CD4-positive, alpha-beta T cell treated with Interleukin-1 beta for 1 hour (primary cell): ENCODE measurements at places on chromosomes 11 and 22.

DNA sequence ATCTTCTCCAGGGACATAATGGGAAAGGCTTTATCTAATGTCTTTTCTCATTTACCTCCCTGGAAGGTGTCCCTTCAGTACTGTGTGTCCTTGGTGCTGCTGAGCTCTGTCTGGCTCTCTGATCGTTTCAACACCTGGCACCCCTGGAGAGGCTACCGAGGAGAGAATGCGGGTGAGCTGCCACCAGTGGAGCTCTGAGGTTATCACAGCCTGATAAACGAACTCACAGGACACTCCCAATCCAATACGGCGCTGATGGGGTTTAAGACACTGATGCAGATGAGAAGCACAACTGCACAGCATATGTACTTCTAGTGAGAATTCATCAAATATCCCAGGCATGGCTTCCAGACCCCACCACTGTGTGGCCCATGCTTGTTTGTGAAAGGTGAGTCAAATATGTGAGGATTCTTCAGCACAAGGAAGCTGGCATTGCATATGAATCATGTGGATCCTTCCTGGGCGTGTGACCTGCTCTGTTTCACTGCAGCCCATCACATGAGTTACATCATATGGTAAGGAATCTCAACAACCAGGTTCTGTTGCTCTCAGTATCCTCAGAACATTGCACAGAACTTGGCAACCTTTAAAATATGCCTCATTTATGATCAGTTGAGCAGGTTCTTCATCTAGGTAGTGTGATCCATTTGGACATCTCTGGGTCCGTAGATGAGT, 34.8 kb upstream of the VWA5A start:
- no peak for DNase-seq

- no peak for DNase-seq
Measured at GRCh38 chr22:21650280-21650679, 8.2 kb downstream of the SDF2L1 start.

DNA sequence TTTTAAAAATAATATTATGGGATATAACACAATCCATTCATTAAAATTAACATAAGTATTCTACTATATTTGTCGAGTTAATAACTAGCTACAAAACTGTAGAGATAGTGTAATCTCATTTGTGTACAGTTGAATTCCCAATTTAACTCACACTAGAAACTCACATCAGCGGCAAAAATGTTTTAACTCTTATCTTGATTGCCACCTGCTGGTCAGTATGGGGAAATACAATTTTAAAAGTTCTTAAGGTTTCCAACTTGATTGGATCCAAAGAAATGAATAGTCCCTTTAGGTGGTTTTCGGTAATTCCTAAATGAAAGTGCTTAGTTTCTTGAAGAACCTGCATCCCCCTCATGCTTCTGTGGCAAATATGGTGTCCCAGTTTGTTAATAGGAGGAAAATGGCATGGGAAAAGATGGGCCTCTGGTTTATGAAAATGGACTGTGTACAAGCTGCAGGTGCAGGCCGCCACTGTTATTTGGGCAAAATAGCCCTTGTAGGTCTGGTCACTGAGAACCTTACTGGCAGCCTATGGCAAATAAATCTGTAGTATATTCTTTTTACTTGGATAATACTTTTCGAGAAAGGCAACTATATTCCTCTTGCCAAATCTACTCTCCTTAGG, 33.7 kb upstream of the SLC17A6 start:
- DNase-seq = peak; percentile 13

DNA sequence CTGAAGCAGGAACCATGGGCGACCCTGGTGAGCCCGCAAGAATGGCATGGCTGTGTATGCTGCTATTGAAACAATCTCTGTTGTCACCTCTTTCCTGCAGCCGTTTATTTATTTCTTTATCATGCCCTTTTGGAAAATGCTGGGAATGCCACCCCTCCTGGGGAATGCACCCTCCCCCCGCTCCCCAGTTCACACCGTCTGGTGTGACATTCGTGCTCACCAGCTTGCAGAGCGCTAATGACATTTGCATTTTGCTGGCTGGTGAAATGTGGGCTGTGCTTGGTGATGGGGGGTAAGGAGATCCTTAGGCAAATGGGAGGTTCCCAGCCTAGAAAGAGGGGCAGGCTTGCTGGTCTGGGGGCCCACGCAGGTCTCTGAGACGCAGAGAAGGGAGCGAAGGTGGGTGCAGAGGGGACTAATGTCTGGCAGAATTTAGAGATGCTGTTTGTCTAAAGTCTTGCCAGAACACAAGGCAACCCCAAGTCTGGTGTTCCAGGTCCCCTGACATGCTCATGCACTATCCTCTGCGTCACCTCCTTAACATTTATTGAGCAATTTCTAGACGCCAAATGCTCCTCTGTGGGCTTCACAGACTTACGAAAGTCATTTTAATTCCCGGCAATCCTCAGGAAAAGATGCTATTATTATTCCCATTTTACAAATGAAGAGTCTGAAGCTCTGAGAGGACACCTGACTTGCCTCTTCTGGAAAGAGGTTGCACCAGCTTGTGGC, 91.7 kb downstream of the TP53I11 start:
- no peak for DNase-seq

- no peak for DNase-seq
Measured at GRCh38 chr11:129280027-129280811, 88.1 kb upstream of the ARHGAP32 start.

- no peak for DNase-seq
Measured at GRCh38 chr11:21411597-21411996, 742.2 kb downstream of the NELL1 start.

GRCh38 chr11:12906501-12906900, 102.6 kb upstream of the RASSF10 start:
- no peak for DNase-seq

- no peak for DNase-seq
Measured at GRCh38 chr11:65115361-65116082, 2.0 kb downstream of the ZNHIT2 start.

DNA sequence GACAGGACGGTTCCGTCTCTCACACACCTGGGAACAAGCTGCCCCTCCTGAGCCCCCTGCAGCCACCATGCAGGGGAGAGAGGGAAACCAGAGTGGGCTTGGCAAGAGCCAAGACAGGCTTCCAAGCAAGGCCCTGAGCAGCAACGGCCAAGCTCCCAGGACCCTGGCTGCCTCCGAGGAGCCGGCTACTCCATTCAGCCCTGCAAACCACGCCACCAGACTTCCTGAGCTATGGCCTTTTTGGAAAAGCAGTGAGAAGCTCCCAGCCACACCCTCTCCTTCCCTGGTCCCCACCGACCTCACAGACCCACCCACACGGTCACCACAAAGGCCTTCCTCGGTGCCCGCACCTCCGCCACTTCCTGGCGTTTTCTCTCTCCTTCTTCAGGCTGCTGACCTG, 479.0 kb downstream of the BRD1 start:
- DNase-seq = no peak

DNA sequence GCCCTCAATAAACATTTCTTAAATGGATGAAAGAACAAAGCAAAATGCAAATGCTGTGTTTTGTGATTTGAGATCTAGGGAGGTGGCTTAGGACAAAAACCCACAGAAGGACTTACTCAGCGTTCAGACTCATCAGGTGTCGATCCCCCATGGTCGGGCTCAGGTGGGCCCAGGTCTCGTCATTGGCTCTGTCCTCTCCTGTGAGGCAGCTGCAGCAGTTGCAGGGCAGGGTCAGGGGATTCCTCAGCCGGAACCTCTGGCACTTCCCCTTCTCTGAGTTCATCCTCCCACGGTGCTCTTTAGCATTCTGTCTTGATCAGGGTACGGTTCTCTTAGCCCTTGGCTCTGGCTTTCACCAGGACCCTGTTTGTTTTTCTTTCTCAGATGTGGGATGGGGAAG, 14.0 kb upstream of the ACR start:
- DNase-seq = no peak

- no peak for DNase-seq
Measured at GRCh38 chr22:33652615-33653014, 267.7 kb downstream of the LARGE1 start.

DNA sequence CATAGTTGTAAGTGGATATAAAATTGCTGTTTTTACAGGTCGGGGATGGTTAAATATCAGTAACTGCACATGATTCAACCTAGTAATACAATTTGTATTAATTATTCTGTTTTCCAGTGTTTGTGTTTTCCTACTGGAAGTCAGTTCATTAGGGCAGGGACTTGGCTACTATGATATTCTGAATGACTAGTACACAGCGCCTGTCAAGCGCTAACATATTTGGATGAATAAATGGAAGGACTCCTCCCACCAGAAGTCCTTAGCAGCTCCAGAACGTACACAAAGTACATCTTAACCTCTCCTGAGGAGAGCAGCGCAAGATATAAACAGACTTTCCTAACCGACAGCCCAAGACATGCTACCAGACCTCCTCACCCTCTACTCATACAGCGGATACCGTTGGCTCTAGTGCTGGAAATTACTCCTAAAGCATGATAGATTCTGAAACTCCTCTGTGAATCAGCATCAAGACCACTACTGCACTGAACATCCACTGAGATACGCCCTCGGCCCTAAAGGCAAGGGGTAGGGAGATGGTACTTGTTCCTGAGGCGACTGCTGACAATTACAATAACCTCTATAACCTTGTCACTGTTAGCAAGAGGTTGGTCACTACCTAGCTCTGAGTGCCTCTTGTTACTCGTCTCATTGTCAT, 79.1 kb downstream of the RDX start:
- no peak for DNase-seq

DNA sequence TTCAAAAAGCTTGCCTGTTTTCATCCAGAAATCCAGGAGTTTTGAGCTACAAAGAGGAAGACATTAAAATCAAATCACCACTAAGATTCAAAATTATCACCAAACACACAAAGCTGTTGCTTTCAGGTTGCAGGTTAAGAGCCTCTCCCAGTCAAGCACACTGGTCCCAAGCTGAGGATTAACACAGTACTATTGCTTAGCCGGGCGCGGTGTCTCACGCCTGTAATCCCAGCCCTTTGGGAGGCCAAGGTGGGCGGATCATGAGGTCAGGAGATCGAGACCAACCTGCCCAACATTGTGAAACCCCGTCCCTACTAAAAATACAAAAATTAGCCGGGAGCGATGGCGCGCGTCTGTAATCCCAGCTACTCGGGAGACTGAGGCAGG, 1165.1 kb downstream of the LRRC4C start:
- DNase-seq = no peak

DNA sequence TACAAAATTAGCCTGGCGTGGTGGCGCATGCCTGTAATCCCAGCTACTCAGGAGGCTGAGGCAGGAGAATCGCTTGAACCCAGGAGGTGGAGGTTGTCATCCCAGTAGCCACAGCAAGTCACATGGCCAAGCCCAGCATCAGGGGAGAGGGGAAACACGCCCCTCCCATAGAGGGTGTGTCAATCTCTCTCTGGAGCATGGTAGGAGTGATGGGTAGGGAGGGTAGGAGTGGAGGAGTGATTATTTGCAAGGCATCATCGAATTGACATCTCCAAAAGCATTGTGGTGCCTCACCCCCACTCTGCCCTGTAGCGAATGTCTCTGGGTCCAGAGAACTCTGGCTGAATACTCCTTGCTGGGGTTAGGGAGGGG, 6.1 kb upstream of the SSTR3 start:
- DNase-seq = no peak

DNA sequence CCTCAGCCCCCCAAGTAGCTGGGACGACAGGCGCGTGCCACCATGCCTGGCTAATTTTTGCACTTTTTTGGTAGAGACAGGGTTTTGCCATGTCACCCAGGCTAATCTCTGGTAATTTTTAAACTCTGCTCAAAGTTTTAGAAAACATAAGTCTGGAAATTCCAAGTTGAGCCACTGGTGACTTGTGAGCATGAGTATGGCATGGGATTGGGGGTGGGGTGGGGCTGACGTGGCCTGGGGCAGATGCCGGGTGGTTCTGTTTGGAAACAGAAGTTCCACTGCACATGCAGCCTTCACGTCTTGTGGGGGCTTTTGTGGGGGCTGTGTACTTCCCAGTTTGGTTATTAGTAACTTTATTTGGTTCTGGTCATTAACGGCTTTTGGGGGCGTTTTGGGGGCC, 67.3 kb downstream of the PTPRJ start:
- no peak for DNase-seq

GRCh38 chr11:132971351-132971750, 561.0 kb downstream of the OPCML start:
- no peak for DNase-seq

GRCh38 chr11:8713760-8714454, 31.3 kb downstream of the RPL27A start:
- no peak for DNase-seq

- DNase-seq = peak; percentile 62
Measured at GRCh38 chr11:61254403-61255025, 13.5 kb downstream of the PGA5 start.

GRCh38 chr11:107430525-107430924, 27.1 kb downstream of the CWF19L2 start:
- no peak for DNase-seq

- no peak for DNase-seq
Measured at GRCh38 chr22:30864441-30865420, 103.8 kb downstream of the MORC2 start.

DNA sequence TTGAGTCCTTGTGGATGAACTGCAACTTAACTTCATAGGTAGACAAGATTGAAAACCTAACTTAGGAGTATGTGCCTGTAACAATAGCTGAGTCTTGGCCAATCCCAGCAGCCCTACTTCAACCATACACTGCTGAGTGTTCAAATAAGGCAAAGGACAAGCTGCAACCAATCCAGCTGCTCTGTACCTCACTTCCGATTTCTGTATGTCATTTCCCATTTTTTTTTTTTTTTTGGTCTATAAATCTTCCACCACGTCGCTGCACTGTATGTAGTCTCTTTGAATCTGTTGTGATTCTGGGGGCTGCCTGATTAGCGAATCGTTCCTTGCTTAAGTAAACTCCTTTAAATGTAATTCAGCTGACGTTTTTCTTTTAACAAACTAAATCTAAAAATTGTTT, 35.4 kb upstream of the FLI1 start:
- DNase-seq = no peak

DNA sequence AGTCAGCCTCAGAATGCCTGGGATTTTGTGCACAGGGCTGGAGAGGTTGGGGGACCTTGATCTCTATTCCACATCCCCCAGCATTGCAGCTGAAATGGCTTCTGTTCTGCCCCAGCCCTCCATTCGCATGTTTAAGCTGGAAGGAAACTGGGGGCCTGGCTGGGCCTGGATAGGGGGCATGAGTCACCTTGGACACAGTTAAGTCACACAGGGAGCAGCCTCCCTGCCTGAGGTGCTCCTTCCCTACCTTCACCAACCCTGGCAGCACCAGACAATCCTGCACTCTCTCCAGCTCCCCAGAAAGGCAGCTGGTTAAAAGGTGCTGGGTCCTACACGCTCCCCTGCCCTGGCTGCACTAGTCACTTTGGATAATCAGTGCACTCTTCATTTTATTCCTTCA, 763 bp downstream of the SMIM45 start:
- DNase-seq = no peak

GRCh38 chr11:22884217-22884616, 23.9 kb upstream of the CCDC179 start:
- no peak for DNase-seq

- no peak for DNase-seq
Measured at GRCh38 chr22:41777749-41778425, 22.6 kb upstream of the CCDC134 start.
